CD4-positive, alpha-beta T cell treated with Interleukin-6 at 100 ng/mL for 8 hours (primary cell): ENCODE measurements at places on chromosomes 6 and 20.

GRCh38 chr6:166648846-166649245 is 21.8 kb upstream of the RPS6KA2 start:
- no peak for DNase-seq

DNA sequence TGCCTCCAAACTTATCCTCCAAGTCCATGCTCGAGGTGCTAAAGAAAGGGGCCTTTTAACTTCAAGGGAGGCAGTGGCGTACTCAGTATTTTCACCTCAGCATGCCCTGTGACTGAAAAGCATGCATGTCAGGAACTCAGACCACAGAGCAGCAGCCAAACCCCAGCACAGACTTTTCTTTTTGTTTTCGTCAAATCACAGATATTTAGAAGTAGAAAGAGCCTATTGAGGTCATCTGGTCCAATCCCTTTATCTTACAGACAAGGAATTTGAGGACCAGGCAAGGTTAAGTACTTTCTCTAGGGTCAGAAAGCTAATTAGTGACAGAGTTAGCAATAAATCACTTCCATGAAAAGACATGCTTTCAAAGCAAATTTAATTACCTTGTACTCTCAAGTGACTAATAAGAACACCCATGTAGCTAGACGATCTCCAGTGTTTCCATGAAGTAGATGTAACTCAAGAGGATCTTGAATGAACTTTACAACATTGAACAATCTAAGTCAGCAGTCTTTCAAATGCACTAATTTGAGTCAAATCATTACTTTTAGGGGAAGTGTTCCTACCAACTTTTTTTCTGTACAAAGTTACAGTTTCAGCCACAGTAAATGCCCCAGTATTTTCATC is 35.9 kb downstream of the MOXD1 start:
- no peak for DNase-seq

DNA sequence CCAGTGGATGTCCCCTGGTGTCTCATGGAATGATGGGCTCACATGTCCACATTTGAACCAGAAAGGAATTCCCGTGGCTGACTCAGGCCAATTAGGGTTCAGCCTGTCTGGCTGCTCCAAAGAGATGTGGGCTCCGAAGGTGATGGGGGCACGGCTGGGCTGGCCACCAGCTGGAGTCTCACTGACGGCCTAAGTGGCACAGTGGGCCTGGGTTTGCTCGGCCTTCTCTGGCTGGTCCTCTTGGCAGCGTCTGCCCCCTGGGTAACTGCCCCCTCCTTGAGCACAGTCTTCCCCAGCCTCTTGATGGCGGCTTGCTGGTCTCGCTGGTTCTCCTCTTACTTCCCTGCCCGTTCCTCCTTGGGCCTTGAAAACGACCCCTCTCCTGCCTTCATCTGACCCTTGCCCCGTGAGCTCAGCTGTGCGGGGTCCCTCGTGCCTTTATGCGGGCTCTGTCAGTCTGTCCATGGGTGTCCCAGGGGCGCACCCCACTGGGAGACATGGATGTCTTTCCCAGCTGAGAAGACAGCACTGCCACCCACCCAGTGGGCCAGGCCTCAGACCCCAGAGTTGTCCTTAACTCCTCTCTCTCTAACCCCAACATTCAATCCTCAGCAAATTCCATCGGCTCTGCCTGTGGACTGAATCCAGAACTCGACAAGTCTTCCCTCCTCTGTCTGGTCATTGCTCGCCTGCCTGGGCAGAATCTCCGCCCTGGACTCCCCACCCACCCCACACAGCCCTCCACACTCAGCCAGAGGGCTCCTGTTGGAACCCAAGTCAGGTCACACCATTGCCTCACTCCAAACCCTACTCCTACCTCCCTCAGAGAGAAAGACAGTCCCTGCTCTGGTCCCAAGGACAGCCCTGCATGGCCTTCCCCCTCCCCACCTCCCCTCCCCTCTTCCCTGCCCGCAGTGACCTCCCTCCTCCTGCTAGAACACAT is 78.7 kb downstream of the CEBPB start:
- no peak for DNase-seq

DNA sequence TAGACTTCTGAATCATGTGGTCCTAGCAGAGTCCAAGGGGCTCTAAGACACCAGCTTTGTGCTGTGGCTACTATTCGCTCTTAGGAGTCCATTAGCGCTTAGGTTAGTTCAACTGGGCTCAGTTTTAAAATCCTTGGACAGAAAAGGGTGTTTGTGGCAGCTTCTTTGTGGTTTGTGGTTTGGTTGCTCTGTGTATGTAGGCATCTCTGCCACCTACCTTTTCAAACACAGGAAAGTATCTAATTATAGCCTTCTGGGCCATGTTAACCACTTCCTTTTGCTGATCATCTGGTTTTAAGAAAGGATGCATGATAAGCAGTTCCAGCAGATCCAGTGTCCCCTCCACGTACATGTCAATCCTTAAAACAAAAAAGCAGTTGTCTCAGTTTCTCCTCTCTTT is 10.8 kb downstream of the GSTA4 start:
- peak; percentile 65 for DNase-seq

- DNase-seq: no peak
Observed at GRCh38 chr20:25230166-25230831, 17.6 kb upstream of the PYGB start.

DNA sequence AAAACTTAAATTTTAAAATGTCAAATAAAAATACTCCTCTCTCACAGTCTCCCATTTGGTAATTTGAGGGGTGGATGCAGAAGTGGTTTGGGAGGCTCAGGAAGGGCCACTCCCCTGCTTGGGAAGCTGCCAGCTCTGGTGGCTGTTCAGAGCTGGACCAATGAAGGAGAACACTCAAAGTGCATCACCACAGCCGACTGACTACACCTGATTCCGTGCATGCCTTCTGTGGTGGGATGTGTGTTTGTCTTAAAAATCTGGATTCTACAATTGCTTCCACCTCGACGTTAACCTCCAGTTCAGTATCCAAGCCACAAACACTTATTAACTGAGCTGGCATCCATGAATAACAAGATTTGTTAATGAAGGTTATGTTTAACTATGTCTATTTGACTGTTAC is 137.3 kb downstream of the FOXC1 start:
- no peak for DNase-seq

DNA sequence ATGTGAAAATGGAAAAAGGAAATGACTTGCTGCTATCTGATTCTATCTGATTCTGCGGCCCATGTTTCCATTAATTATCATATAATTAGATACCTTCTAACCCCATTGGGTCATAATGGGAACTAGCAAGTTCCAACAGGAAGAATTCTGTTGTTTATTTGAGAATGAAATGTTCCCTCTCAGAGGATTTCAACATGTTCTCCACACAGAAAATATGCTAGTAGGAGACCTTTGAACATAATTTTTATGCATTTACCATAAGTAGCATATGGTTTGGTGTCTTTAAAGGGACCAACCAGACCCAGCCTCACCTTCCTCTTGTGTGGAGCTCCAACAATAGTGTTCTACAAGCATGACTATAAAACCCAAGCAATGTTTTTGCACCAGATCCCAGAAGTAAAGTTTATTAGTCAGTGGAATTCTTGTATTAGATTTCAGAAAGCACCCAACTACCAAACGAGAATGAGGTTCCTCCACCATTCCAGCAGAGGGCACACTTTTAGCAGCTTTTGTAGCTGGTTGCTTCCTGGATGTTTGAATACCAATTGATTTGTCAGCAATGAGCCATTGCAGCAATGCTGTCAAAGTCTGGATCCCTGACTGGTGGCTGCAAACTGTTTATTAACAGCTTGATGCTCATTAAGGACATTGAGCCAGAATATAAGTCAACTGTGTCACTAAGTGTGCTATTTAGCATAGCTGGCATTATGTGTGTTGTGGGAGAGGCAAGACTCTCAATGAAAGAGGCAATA is 143.6 kb upstream of the GJE1 start:
- DNase-seq: peak; percentile 12

DNA sequence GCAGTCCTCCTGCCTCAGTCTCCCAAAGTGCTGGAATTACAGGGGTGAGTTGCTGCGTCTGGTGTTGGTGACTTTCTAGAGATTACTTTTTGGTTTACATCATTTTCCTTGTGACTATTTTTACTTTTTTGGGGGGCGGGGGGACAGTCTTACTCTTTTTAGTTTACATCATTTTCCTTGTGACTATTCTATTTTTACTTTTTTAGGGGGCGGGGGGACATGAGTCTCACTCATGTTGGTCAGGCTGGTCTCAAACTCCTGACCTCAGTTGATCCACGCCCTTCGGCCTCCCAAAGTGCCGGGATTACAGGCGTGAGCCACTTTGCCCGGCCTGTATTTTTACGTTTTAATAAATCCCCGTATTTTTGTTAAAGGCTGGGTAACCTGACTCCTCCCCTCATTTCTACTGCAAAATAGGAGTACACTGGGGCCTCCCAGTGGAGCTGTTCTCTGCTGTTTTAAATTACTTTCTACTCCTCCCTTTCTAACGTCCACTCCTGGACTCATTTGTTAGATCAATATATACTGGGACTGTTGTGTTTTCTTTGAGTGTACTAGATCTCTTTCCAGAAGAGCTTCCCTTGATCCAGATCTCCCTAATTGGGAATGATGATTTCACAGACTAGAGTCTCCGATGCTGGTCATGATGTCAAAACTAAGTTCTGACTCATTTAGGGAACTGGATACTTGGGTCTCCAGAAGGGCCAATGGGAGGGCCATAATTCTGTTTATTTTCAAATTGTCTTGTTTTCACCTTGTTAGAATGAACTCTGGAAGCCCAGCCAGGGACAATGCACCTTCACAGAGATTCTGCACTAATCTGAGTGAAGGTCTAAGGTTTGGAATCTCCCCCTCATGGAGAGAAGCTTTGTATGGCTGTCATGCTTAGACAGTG is 9.2 kb downstream of the HSPA1B start:
- DNase-seq: no peak

- no peak for DNase-seq
Observed at GRCh38 chr20:24986436-24987015, 6.0 kb downstream of the APMAP start.

- DNase-seq: no peak
Observed at GRCh38 chr6:30707281-30707850, 9.7 kb downstream of the MDC1 start.

DNA sequence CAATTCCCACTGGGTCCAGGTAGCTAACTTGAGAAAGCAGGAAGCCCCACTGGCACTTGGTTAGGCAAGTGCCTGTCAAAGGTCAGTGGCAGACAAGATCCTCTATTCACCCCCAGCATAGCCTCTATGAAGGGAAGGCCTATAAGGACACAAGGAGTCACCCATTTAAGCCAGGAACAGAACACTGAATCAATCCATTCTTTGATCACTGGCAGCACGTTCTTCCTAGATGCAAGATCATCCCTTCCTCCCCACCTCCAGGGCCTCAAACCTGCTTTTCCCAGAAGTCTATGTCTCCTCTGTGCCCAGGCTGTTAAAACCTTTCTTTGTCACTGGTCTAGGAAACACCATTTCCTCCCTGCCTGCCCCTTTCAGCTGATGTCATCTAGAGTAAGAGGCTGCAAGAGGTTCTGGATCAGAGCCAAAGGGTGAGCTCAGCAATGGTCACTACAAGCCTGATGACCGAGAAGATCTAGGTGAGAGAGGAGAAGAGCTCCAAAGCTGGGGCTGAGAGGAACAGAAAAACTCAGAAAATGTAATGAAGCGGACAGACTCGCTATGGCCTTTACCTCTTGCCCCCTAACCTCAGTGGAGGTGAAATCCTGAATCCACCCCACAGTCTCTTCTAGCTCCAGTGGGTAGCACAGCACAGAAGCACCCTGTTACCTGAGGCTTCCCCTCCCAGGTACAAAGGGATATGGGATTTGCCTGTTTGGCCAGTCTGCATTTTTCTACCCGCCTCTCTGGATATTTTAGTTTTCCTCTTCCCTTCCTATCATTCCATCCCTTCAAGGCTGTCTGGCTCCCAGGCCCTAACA is 1.8 kb downstream of the GTPBP2 start:
- DNase-seq: no peak

DNA sequence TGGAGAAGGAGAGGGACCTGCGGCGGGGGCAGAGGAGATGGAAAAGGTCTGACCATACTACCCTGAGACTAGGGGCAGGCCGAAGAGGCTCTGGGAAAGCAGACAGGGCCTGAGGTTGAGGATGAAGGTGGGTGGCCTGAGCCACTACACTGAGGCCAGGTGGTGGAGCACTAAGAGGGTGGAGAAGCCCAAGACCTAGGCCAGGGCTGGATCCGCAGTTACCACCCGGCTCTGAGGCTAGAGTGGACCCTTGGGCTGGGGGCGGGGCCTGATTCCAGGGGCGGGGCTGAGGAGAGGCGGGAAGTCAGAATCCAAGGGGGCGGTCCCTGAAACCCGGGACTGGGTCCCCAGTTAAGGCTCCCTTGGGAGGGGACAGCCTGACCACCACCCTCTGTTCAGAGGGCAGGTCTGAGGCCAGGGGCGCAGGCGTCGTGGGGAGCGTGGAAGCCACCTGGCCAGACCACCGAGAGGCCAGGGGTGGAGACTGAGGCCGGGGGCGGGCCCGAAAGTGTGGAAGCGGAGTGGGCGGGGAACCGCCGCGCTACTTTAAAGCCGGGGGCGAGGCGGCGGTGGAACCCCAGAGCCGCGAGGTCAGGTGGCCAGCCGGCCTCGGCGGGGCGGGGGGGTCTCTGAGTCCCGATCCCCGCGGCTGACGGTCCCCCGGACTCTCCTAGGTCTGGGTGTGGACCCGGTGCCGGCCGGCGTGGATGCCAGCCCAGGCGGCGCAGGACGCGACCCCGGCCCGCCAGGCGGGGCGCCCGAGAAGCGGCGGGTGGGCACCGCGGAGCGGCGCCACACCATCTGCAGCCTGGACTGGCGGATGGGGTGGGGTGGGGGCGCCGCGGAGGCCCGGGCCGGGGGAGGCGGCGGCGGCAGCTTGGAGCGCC is 8.3 kb downstream of the CCM2L start:
- DNase-seq: peak; percentile 18

- no peak for DNase-seq
Observed at GRCh38 chr20:17941087-17941825, 27.3 kb downstream of the SNX5 start.

GRCh38 chr6:34664256-34664971 is 32.2 kb downstream of the ILRUN start:
- DNase-seq: no peak

DNA sequence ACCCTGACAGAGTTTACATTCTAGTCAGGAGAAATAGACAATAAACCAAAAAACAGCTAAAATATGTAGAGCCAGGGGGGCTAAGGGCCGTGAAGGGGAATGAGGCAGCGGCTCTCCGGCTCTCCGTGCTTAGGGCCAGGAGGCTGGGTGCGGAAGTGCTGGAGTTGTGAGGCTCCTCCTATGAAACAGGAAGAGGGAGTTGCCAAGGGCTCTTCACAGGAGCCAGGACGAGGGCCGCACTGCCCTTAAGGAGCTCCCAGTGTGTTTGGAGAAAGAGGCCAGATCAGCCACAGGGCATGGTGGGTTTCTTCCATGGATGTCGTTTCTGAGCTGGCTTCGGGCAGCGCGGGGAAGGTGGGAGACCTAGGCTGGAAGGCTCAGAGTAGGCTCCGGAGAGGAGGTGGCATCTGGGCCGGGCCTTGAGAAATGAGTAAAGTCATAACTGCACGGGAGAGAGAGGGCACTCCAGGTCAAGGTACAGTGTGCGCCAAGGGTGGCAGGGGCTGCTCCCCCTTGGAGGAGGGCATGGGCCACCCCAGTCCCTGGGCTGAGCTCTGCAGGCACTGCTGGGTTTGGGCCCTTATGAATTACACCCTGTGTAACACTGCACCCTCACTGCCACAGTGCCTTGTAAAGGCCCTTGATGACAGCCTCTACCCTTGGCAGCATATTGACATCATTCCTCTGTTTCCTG is 20.8 kb upstream of the MLN start:
- no peak for DNase-seq

- no peak for DNase-seq
Observed at GRCh38 chr6:9927275-9927674, 487.6 kb downstream of the TFAP2A start.
